ENCODE measurements at places on chromosomes 5 and 9.

- no peak for DNase-seq
Observed at GRCh38 chr9:90433398-90433941, 209.2 kb downstream of the DIRAS2 start.

DNA sequence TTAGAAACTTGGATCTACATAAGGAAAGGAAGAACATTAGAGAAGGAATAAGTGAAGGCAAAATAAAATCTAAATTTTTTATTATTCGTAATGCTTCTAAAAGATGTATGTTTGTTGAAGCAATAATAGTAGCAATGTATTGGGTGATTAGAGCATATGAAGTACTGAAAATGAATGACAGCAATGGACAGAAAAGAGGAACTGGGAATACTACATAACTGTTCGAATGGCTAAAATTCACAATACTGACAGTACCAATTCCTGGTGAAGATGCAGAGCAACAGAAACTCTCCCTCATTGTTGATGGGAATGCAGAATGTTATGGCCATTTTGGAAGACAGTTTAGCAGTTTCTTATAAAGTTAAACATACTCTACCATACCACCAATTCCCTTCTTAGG lies 177.3 kb upstream of the SPEF2 start:
- DNase-seq: no peak

DNA sequence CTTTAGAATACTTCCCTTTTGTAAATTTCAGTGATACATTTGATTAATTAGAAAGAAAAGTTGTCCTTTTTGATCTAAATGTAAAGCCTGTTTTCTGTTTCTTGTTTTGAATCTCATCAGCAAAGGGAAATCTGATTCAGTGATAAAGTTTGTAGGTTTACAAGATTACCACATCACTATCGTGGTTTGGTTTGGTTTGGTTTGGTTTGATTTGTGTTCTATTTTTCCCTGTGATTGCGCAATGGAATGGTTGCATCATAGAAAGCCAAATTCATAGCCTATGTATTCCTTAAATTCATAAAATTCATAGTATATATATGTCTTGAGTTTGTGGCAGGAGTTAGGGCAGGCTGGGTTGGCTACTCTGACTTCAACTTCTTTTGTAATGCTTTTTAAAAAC lies 15.2 kb downstream of the SRFBP1 start:
- DNase-seq: no peak

DNA sequence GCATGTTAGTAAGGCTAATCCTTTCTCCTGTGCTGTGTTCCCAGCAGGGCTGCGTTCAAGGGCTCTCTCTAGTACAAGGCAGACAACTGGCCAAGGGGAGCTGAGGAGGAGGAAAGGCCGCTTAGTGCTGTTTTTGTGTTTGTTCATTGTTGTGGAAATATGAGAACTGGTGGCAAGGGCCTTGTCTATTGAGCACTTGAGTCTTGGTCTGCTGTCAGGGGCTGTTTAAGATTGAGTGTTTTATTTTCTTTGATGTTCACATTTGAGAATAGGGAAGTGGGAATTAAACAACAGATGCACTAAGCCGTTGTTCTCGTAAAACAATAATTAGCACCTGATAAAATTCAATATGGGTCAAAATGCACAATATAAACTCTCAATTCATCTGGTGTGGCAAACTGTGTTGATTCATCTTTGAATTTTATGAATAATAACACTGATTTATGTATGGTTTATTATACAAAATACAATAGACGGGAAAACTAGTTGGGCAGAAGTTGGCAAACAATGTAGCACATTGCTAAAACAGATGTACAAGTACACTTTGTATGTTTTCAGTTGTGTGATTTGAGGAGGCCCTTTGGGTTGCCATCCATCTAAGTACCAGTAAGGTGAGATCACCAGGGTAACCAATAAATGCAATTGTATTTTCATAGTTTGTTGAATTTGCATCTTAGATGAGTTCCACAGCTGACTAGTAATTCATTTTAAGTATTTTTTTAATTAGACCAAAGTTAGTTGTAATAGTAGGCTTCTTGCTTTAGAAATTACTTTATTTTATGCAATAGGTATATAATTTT lies 97.6 kb upstream of the GRHPR start:
- DNase-seq: no peak

GRCh38 chr5:53785924-53786323 lies 225.5 kb downstream of the NDUFS4 start:
- no peak for DNase-seq

GRCh38 chr9:125475385-125475784 lies 213.8 kb downstream of the GAPVD1 start:
- no peak for DNase-seq

- no peak for DNase-seq
Observed at GRCh38 chr5:171745602-171746001, 40.0 kb upstream of the SMIM23 start.

DNA sequence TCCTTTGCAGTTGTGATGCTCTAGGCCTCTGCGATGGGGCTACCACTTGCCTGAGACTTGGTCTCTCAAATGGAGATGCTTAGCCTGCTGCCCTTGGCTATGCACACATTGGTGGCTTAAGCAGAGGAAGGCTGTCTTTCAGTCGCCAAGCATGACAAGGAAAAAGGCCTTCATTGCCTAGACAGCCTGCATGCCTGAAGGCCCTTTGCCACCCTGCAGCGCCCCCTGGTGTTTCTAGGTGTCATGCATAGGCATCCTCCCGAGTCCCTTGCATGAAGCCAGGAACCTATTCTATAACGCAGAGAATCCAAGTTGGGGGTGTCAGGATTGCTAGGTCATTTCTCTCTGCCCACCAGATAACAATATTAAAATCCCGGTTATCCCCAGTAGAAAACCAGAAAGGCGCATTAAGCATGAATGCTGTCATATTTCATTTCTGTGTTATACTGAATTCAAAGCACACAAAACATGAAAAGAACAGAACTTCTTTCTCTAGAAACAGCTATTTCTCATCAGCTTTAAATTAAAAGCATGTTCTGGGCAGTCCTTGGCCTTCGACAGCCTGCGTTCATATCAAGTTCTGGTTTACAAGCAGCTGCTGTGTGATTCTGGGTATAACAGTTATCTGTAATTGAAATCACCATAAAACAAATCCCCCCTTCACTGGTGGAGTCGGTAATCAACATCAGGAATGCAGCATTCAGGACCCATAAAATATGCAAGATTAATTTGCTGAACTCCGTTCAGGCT lies 59.7 kb upstream of the TRPC7 start:
- DNase-seq: peak; percentile 60

DNA sequence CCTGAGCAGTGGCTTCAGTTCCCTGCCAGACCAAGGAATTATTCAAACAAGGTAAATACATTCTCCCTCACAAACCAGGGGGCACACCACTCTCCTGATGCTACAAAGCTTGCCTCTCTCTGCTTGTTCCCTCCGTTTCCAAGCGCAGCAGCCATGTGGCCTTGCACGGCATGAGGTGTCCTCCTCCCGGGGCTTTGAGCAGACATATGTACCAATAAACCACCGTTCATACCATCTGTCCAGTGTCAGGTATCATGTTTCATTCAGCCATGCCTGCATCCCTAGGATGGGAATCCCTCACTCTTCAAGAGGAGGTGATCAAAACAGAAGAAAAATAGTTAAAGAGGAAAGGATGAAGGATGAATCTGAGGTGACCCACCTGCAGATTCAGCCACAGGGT lies 282.7 kb downstream of the ENC1 start:
- no peak for DNase-seq

GRCh38 chr9:127181595-127182190 lies 59.3 kb upstream of the ANGPTL2 start:
- DNase-seq: no peak

GRCh38 chr9:91546574-91546973 lies 122.9 kb upstream of the NFIL3 start:
- DNase-seq: no peak

GRCh38 chr5:163105456-163105855 lies 331.9 kb upstream of the CCNG1 start:
- no peak for DNase-seq

- no peak for DNase-seq
Observed at GRCh38 chr9:107833295-107833694, 343.7 kb upstream of the KLF4 start.

DNA sequence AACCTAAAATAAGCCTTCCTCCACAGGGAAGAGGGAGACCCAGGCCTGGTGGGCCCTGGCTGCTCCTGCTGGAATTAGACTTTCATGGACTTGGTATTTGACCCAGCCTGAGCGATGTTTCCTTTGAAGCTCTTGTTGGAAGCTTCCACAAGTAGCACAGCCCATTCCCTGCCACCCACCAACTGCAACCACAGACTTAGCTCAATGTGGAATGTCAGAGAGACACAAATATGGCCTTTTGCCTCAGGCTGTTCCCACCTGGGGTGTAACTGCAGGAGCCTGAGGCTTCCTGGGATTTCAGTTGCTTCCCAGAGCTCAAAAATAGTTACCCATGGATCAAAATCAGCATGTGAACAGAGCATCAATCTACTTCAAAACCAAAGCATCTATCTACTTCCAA lies 70.3 kb upstream of the LHFPL2 start:
- no peak for DNase-seq

DNA sequence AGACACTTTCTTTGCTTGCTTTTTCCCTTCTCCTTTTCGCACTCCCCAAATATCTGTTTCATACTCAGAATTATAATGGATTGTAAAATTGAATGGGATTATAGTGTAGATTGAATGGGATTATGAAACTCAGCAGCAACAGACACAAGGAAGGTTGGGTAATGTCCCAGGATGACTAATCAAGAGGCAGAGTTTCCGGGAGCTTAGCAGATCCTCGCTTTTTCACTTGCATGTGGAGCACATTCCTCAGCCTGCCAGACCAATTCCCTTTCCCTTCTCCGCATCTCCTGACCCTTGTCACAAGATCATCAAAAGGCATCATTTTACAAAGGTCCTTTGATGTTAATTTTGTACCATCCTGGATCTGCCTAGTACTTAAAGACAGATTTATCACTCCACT lies 55.1 kb upstream of the SLC1A1 start:
- DNase-seq: peak; percentile 17

- DNase-seq: peak; percentile 16
Observed at GRCh38 chr9:35923927-35924763, 14.9 kb downstream of the SPAAR start.

GRCh38 chr5:132013711-132014110 lies 2.3 kb upstream of the ACSL6 start:
- no peak for DNase-seq

- DNase-seq: no peak
Observed at GRCh38 chr9:88824711-88825110, 166.6 kb upstream of the S1PR3 start.

- DNase-seq: no peak
Observed at GRCh38 chr5:44365345-44365744, 23.9 kb downstream of the FGF10 start.

GRCh38 chr5:160957312-160957861 lies 105.4 kb upstream of the ATP10B start:
- no peak for DNase-seq
